K562 (cell line): ENCODE measurements at places on chromosomes 12 and 14. TPM values are rescaled to one million over a fixed set of nuclear protein-coding genes. Genes with fewer than 3 reads are reported as not detected.

The PTHLH gene
- 0.78 and 0.98 TPM in 2 replicates for total RNA-seq

The SLC2A14 gene
- 7.4 and 8.9 TPM in 2 replicates for total RNA-seq

The FZD10 gene
- total RNA-seq, result not detected in 2 replicates

The FOXG1 gene
- total RNA-seq, result 3.0 and 3.7 TPM in 2 replicates

The NTN4 gene
- 0.13 TPM in 1 of 2 replicates, not detected in the other for total RNA-seq

The RNASE11 gene
- total RNA-seq, result not detected in 2 replicates

The CLEC2B gene
- 1.8 and 2.1 TPM in 2 replicates for total RNA-seq

The PLBD1 gene
- 15.9 and 16.4 TPM in 2 replicates for total RNA-seq

The KIF21A gene
- 27.7 and 30.4 TPM in 2 replicates for total RNA-seq

The USP15 gene
- 184 and 189 TPM in 2 replicates for total RNA-seq

The GYS2 gene
- not detected in 2 replicates for total RNA-seq

DNA sequence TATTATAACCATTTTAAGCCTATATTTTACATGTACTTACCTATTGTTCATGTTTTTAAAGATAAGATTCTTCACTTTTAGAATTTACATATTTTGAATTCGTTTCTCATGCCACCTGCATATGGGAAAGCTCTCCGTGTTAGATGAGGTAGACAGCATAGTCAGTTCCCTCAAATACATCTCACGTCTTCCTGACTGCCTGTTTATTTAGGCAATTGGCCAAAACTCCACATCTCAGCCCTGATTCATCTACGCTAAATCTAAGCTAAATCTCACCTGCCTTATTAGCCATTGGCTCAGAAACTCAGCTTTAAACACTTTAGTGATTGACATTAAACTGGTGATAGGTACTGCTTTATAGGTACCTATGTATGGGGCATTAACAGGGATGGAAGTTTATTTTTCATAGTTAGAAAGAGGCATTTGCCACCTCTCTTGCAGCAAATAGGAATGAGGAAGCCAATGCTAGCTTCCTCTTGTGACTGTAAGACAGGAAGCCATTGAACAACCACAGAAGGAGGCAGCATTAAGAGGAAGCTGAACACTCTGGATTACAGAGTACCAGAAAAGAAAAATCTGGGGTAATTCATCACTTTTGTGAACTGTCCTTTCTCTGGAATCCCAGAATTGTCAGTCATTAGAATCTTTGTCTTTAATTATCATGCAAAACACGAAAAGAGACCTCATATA lies 111.9 kb downstream of the LRFN5 start:
- no peaks in the 10 kb centered on the region for H3K4me1 ChIP-seq
- no peak for DNase-seq
- no peaks in the 10 kb centered on the region for H3K36me3 ChIP-seq
- H3K27ac ChIP-seq, result no peak overlapping the region

GRCh38 chr14:106551265-106551664 lies 1024.9 kb downstream of the TMEM121 start:
- H3K36me3 ChIP-seq, result no peaks in the 10 kb centered on the region
- DNase-seq, result no peak
- H3K4me3 ChIP-seq, result no peak overlapping the region
- no peaks in the 10 kb centered on the region for H3K27me3 ChIP-seq
- H3K27ac ChIP-seq, result no peak overlapping the region

- no peaks in the 10 kb centered on the region for H3K36me3 ChIP-seq
- no peaks in the 10 kb centered on the region for H3K4me1 ChIP-seq
- no peaks in the 10 kb centered on the region for H3K27me3 ChIP-seq
- no peak for DNase-seq
- no peak overlapping the region for H3K27ac ChIP-seq
Measured at GRCh38 chr14:63205866-63206265, 1.6 kb downstream of the RHOJ start.

GRCh38 chr12:2465681-2466080 lies 329.1 kb upstream of the FKBP4 start:
- H3K27me3 ChIP-seq, result peaks cover 3% of the 10 kb centered on the region
- no peak for DNase-seq
- no peak overlapping the region for H3K4me3 ChIP-seq
- no peaks in the 10 kb centered on the region; the same call in 1 of the 2 replicates for H3K4me1 ChIP-seq
- H3K27ac ChIP-seq, result no peak overlapping the region

DNA sequence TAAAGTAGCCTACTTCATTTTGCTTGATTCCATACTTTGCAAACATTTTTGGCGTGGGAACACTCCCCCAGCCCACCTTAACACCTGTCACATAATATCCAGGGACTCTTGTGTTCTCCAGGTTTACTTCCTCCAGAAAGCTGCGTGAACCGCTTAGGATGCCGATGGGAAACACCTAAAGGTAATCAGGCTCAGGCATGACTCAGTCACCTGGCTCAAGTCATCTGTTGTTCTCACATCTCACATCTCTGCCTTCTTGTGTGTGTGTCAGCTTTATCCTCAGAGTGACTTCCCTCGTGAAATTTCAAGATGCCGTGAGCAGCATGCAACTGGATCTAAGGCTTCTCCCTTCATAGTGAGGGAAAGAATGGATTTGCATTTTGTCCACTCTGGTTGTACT lies 48.1 kb upstream of the DUSP6 start:
- H3K4me3 ChIP-seq, result no peak overlapping the region
- peaks cover 7% of the 10 kb centered on the region; the same call in 2 of the 3 replicates for H3K4me1 ChIP-seq
- H3K27me3 ChIP-seq, result peaks cover 5% of the 10 kb centered on the region
- no peak for DNase-seq

DNA sequence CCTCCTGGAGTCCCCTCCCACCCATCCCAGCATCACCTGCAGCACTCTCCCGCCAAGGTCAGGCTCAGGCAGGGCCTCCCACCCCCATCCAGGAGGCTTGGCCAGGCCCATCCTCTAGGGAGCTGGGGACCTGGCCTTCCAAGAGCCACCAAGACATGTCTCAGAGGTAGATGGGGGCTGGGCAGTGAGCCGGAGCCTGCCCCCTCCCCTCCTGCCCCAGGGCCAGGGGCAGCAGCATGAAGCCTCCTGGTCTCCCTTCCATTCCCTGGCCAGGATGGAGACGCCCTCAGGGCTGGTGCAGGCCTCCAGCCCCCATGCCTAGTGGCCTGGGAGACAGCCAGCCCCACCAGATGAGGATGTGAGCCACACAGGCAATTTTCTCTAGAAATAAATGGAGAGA lies 69.3 kb upstream of the C14orf180 start:
- H3K36me3 ChIP-seq, result no peaks in the 10 kb centered on the region
- peaks cover 19% of the 10 kb centered on the region; the same call in 1 of the 2 replicates for H3K27me3 ChIP-seq
- no peaks in the 10 kb centered on the region for H3K4me1 ChIP-seq
- no peak overlapping the region for H3K27ac ChIP-seq
- no peak overlapping the region for H3K4me3 ChIP-seq

DNA sequence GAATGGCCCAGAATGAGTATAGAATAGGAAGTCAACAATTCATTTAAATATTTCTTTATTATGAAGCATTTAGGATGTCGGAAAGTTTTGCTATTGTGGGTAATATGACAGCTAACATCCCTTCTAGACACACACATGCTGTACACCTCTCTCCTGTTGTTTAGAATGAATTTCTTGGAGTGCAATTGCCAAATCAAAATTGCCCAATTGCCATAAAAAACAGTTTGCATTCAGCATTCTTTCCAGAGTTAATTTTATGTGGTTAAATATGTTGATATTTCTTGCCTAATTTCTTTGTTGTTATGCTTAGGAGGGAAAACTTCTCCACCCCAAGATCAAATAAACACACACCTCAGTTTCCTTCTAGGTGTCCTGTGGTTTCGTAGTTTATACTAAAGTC lies 16.9 kb upstream of the SMCO2 start:
- peaks cover 3% of the 10 kb centered on the region; the same call in 2 of the 3 replicates for H3K27me3 ChIP-seq
- H3K36me3 ChIP-seq, result no peaks in the 10 kb centered on the region
- H3K27ac ChIP-seq, result no peak overlapping the region
- no peak for DNase-seq
- no peak overlapping the region for H3K4me3 ChIP-seq

- no peak overlapping the region for H3K27ac ChIP-seq
- H3K27me3 ChIP-seq, result peaks cover 9% of the 10 kb centered on the region; the same call in 2 of the 3 replicates
- DNase-seq, result no peak
- H3K4me3 ChIP-seq, result no peak overlapping the region
Measured at GRCh38 chr12:68350753-68351152, 18.6 kb upstream of the MDM1 start.

DNA sequence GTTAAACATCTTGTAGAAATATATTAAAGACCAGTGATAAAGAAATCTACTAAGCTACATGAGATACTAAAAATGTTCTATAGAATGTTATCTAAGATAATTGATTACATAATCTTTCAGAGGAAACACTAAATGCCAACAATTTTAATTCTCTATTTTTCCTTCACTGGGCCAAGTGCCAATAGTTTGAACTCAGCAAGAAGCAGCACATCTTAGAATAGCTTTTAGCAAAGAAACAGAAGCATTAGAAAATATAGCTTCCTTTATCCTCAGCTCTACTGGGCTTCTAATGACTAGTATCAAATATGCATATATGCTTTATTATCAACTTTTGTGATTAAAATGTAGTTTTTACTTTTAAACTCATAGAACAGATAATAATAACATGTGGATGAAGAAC lies 461.4 kb upstream of the USP15 start:
- no peak overlapping the region for H3K27ac ChIP-seq
- H3K27me3 ChIP-seq, result no peaks in the 10 kb centered on the region
- no peaks in the 10 kb centered on the region for H3K36me3 ChIP-seq
- DNase-seq, result no peak

- H3K4me1 ChIP-seq, result no peaks in the 10 kb centered on the region
- no peaks in the 10 kb centered on the region for H3K27me3 ChIP-seq
- no peaks in the 10 kb centered on the region for H3K36me3 ChIP-seq
- no peak overlapping the region for H3K4me3 ChIP-seq
- no peak overlapping the region for H3K27ac ChIP-seq
Measured at GRCh38 chr12:104877103-104877705, 80.9 kb downstream of the SLC41A2 start.

DNA sequence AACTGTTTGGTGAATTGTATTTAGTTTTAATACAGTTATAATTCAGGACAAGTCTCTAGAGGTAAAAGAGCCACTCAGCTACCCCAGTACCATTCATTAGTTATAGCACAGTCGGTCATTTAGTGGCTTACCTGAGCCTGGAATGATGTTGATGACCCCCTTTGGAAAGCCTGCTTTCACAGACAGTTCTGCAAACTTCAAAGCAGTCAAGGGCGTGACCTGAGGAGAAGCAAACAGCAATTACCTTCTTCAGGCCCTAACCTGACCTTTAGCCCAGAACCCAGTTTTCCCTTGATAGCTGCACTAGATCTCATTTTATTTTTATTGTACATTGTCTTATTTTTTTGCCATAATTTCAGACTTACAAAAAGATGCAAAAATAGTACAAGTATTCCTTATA lies 43.8 kb downstream of the ALDH1L2 start:
- no peaks in the 10 kb centered on the region for H3K4me1 ChIP-seq
- H3K4me3 ChIP-seq, result no peak overlapping the region
- no peaks in the 10 kb centered on the region for H3K36me3 ChIP-seq

DNA sequence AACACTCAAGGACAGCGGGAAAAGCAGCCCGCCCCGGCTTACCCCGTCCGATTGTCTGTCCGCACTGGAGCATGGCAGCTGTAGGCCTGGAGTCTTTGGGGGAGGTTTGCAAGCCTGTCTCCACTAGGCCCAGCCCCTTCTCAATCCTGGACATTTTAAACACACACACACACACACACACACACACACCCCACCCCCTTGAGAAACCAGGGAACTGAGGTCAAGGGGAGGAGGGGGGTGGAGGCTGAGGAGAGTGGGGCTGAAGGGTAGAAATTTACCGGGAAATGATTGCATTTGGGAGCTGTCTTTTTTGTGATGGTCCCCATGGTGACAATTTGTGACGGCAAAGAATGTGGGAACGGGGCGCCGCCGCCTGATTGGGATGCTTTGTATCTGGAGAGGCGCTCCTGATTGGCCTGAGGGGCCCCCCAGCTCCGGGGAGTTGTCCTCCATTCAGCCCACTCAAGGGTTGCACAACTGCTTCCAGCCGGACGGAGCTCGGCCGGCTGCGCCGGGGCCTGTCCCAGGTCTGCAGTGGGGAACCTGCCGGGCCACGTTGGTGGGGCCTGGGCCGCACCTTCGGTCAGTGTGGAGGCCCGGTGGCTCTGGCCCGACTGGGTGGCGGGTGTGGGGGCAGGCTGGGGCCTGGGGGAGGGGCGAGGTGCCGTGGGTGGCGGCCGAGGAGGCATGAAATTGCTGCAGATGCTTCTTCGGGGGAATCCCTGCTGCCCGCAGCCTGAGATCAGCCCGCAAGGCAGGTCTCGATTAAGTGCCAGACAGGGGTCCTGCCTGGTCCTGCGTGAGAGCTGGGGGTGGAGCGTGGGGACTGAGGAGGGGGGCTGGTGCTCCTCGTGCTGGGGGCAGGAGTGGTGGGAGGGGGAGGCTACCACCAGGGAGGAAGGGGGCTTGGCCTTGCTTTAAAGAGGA lies at the start of gene FAM181A:
Gene FAM181A (plus strand): TSS at position 472 of the 927 bp plus-strand sequence. CDS start 942 bp downstream, outside the sequence.
- H3K27me3 ChIP-seq, result peaks cover 21% of the 10 kb centered on the region
- no peak within 1 kb of the TSS for H3K27ac ChIP-seq
- no peak within 1 kb of the TSS for H3K4me3 ChIP-seq

GRCh38 chr12:125296701-125297100 lies 231.5 kb downstream of the AACS start:
- no peak for DNase-seq
- H3K4me3 ChIP-seq, result no peak overlapping the region
- H3K36me3 ChIP-seq, result no peaks in the 10 kb centered on the region
- H3K4me1 ChIP-seq, result no peaks in the 10 kb centered on the region

GRCh38 chr12:66956300-66956699 lies 277.4 kb upstream of the GRIP1 start:
- no peaks in the 10 kb centered on the region for H3K36me3 ChIP-seq
- H3K27me3 ChIP-seq, result no peaks in the 10 kb centered on the region
- H3K4me3 ChIP-seq, result no peak overlapping the region
- H3K27ac ChIP-seq, result no peak overlapping the region
- H3K4me1 ChIP-seq, result no peaks in the 10 kb centered on the region
- DNase-seq, result no peak

GRCh38 chr14:45242706-45243105 lies 10.3 kb downstream of the MIS18BP1 start:
- no peak overlapping the region for H3K27ac ChIP-seq
- peaks cover 7% of the 10 kb centered on the region; the same call in 2 of the 3 replicates for H3K36me3 ChIP-seq
- H3K4me3 ChIP-seq, result no peak overlapping the region
- no peak for DNase-seq
- no peaks in the 10 kb centered on the region for H3K4me1 ChIP-seq

DNA sequence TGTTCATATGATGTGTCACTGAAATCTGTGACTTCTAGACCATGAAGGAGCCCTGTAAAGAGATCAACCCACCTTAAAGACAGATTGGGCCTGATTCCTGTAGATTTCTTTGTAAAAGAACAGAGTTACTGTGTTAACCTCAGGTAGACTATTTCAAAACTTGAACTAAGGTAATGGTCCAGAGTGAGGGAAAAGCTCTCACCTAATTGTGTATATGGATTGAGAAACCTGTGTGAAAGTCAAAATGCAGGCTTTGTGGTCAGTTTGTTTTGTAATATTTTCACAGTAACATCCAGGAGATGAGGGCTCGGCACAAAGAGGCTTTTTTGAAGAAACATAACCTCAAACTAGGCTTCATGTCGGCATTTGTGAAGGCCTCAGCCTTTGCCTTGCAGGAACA lies 16.4 kb downstream of the DLST start:
- H3K4me1 ChIP-seq, result no peaks in the 10 kb centered on the region
- no peaks in the 10 kb centered on the region for H3K27me3 ChIP-seq
- DNase-seq, result no peak
- no peak overlapping the region for H3K4me3 ChIP-seq
- no peak overlapping the region for H3K27ac ChIP-seq
- peaks cover 98% of the 10 kb centered on the region for H3K36me3 ChIP-seq
